ENCODE measurements at places on chromosomes 4 and X.

GRCh38 chr4:70298051-70298450 is 36.7 kb upstream of the CABS1 start:
- DNase-seq, result no peak

- DNase-seq, result no peak
Measured at GRCh38 chrX:52263417-52263816, 78.7 kb downstream of the MAGED4 start.

GRCh38 chr4:122434285-122434684 is 22.2 kb downstream of the IL2 start:
- no peak for DNase-seq

- DNase-seq, result no peak
Measured at GRCh38 chrX:40920351-40920750, 164.9 kb upstream of the USP9X start.

GRCh38 chr4:141335166-141335565 is 114.5 kb downstream of the ZNF330 start:
- DNase-seq, result no peak

- no peak for DNase-seq
Measured at GRCh38 chr4:6641971-6642320, 1.5 kb downstream of the MRFAP1 start.

DNA sequence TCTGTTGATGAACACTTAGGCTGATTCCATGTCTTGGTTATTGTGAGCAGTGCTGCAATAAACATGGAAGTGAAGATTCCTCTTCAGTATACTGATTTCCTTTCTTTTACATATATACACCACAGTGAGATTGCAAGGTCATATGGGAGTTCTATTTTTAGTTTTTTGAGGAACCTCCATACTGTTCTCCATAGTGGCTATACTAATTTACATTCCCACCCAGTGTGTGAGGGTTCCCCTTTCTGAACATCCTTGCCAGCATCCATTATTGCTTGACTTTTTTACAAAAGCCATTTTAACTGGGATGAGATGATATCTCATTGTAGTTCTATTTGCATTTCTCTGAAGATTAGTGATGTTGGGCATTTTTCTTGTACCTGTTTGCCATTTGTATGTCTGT is 80.5 kb upstream of the GALNT7 start:
- no peak for DNase-seq

- no peak for DNase-seq
Measured at GRCh38 chrX:103556963-103557612, 28.2 kb upstream of the TCEAL4 start.

DNA sequence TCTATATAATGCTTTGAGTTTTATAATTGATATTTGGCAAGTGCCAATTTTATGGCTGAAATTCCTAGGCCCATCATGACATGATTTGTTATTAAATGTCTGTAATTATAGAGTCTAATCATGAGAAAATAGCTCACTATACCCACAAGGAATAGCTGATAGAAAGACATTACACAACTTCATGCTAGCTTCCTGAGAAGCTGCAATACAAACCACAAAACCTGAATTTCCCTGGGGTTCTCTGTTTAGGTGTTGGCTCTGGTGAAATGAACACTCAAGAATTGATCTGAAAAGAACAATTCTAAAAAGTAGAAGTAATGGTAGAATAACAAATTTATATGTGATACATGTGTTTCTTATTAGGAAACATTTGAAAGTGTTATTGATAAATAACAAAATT is 169.6 kb downstream of the GASK1B start:
- DNase-seq, result no peak

- DNase-seq, result no peak
Measured at GRCh38 chr4:107216379-107216778, 180.3 kb upstream of the DKK2 start.

DNA sequence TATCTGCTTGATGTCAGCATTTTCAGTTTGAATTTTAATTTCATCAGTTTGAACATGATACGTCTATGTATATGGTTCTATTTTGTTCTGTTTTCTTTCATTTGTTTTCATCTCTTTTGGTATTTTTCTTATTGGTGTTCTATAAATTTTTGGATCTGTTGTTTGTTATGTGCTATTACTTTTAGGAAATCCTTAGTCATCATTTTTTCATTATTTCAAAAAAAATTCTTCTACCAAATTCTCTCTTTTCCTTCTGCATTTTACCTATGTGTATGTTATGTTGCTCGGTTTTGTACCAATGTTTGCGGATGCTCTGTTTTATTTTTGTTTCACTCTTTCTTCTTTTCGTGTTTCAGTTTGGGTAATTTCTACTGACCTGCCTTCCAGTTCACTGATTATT is 32.8 kb downstream of the NPY2R start:
- DNase-seq, result no peak

DNA sequence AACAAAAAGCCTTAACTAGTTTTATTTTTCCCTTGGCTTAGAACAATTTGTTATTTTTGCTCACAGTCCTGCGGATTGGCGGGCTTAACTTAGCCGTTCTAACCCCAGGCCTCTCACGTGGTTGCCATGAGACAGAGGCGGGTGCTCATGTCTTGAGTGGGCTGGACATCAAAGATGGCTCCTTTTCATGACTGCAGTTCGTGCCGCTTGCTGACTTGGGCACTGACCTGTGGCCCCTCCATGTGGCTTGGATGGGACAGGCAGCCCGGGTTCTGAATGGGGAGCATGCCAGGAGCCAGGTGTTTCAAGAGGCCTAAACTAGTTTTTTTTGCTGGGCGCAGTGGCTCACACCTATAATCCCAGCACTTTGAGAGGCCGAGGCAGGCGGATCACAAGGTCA is 40.7 kb downstream of the CDS1 start:
- DNase-seq, result no peak
